Right lung (tissue), 10 donors: ENCODE measurements at places on chromosomes 1 and 21.

DNA sequence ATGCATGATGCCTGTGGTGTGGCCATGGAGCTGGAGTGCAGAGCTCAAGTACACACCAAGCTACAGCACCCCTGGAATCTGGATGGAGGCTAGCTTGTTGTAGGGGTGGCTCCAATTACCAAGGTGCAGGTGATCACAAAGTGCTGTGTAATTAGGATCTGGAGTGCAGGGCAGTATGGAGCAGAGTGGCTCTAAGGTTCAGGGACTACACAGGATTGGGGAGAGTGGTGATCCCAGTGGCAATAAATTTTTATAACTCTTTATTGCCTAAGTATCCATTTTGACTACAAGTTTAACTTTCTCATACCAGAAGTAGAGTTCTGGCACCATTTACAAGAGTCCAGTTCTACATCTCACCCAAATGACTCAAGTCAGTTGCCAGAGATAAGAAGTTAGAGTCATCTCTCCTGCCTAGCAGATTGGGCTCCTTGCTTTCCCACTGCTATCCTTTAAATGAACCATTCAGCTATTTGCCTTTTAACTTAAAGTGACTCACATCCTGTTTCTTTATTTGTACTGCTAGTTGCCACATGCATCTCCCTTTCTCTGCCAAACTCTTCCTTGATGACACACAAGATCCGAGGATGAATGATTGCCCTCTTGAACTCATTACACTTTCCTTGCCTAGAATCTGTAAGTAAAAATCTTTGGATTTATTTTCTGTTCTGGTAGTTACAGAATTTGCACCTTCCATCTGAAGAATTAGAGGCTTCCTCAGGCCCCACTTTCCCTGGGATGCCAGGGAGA, 427.2 kb downstream of the KCNT2 start:
- DNase-seq, result no peak

DNA sequence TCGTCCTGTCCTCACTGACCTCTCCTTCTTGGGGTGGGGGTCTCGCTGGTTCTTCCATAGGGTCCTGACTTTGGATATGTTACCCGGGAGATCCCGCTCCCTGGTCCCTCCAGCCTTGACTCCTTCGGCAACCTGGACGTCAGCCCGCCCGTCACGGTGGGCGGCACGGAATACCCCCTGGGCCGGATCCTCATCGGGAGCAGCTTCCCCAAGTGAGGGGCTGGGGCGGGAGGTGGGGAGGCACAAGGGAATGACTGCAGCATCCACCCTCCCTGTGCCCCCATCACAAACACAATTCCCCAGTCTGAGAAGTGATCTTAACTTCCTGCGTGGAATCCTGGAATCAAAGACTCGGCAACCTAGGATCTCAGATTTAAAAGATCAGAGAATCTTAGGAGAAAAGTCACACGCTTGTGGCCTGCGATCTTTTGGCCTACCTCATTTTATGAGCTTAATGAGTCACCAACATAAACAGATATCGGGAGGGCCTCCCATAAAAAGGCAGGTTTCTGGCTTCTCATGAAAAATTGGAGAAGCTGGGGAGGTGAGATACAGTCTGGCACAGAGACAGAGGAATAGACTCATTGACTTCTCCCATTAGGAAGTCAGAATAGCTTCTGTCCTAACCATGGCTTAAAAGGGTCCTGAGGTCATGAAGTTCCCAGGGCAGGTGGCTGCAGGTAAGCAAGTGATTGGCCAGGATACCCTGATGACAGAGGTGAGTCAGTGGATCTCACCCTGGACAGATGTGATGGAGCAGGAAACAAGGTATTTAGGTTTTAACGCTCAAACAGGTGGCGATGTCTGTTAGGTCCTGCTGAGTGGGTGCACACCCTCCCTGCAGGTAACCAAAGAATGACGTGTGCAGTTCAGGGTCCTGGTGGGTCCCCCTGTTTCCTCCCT, 15.9 kb upstream of the PADI3 start:
- DNase-seq, result no peak

- DNase-seq, result no peak
Observed at GRCh38 chr1:90724926-90725656, 8.0 kb upstream of the BARHL2 start.

DNA sequence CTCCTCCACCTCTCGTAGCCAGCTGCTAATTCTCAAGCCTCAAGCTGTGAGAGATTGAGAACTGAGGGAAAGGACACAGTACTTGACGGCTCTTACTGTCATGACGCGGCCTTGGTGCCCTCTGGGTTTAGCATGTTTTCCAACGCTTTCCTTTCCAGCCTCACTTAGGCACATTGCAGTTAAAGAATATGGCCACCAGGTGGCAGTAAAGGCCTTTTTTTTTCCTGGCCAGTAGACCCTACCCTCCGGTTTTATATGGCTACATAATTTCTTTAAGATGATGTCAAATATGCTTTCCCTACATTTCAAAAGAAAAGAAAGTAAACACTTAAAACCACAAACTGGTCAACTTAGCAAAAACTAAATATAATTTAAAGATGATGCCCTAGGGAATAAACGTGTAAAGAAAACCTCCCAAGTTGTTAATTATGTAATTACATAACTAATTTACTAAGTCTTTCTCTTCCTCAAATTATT, 56.8 kb upstream of the PRDX6 start:
- DNase-seq, result peak; percentile 74

GRCh38 chr1:58718435-58718834, 18.6 kb upstream of the MYSM1 start:
- no peak for DNase-seq

- no peak for DNase-seq
Observed at GRCh38 chr1:92691925-92692324, 93.0 kb downstream of the EVI5 start.

GRCh38 chr21:16563795-16564194, 834.0 kb downstream of the USP25 start:
- DNase-seq, result no peak

DNA sequence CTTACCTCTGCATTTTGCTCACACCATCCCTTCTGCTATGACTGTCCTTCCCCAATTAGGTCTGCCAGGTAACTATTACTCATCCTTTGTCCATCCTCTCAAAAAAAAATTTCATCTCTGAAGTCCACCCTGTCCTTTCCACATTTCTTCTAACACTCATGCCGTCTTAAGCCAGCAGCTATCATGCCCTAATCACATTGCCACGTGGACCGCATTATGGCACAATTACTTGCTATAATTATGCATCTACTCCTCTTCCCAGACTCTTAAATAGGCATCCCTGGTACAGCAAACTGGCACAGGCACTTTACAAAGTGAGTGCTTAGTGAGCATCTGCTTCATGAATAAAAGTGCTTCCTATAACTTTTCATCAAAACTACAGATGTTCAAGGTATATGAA, 295.4 kb upstream of the ESRRG start:
- DNase-seq, result no peak

GRCh38 chr1:208923456-208923855, 660.1 kb upstream of the CAMK1G start:
- DNase-seq, result no peak

- no peak for DNase-seq
Observed at GRCh38 chr1:215767761-215768160, 200.7 kb downstream of the KCTD3 start.

GRCh38 chr1:166164995-166165660, 1.7 kb downstream of the FAM78B start:
- DNase-seq, result peak; percentile 27

GRCh38 chr1:219883400-219884332, 44.7 kb downstream of the SLC30A10 start:
- DNase-seq, result no peak

DNA sequence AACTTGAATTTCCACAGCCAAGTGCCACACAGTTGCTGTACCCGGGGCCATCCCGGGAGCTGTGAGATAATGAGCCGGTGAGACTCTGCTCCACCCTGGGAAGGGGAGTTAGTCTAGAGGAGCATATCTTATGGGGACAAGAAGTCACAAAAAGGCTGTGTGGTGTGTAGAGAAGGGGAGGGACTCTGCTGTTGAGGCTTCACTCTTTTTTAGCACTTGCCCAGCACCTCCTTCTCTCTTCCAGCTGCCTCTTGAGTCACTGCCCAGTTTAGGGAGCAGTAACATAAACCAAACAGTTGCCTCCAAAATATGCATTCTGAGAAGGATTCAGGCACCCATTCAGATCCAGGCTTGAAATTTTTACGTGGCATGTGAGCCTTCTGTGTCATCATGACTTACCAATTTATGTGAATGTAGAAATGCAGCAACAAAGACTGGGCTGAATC, 744 bp upstream of the WDR26 start:
- no peak for DNase-seq

DNA sequence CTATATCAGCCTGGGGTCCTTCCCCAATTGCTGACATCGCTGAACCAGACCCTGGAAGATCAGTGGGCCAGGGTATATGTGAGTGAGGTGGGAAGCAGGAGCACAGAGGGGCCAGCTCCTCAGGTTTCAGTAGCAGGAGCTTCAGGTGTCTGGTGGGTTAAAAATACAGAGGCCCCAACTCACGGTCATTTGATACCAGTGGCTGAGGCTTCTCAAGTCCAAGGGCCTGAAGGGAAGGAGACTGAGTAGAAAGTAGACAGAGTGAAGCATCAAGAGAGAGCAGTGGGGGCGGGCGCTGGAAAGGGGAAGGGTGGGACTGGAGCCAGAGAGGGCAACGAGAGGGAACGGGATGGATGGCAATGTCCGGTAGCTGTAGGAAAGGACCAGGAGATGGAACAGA, 2.0 kb upstream of the CASQ1 start:
- DNase-seq, result no peak

DNA sequence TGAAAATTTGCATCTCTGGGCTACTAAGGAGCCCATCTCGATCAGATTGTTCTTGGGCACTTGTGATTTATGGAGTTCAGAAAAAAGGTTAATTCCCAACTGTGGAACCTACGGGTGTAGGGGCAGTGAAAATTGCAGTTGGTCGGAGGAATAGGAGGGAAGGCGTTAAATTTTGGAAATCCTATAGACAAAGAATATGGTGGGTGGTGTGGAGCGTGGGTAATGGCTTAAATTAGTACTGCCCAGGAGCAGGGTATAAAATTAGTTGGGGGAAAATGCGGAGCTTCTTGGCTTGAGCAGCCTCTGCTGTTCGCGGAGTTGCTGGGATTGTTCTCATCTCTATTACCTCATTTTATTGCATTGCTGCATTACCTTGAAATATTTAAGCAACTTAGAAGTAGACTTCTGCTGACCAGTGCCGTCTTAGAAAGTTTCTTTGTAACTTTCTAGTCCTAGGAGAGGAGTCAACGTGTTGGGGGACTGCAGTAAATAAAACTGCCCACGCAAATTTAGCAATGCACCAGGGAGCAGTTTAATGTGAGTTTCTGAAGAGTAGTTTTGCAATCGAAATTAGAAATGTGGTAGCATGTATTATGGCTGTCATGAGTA, 514 bp downstream of the S1PR1 start:
- DNase-seq, result no peak

DNA sequence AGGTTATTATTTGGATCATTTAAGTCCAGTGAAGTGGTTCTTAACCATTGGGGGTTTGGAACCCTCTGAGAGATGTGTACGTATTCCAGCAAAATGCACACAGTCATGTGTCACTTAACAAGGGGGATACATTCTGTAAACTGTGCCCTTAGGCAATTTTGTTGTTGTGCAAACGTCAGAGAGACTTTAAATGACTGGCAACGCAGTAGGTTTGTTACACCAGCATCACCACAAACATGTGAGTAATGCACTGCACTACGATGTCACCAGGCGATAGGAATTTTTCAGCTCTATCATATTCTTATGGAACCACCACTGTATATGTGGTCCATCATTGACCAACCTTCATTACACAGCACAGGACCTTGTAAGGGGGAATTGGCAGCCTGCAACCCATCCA, 11.9 kb downstream of the AHCYL1 start:
- DNase-seq, result no peak

DNA sequence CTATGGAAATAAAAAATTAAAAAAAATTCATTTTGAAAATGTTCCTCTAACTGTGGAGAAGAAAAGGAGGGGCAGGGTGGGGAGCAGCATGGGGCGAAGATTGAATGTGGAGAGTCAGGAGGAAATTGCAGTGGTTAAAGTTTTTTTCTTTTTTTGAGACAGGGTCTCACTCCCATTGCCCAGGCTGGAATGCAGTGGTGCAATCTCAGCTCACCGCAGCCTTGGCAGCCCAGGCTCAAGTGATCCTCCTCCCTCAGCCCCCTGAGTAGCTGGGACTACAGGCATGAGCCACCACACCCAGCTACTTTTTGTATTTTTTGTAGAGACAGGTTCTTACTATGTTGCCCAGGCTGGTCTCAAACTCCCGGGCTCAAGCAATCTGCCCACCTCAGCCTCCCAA, 67.6 kb downstream of the ADSS2 start:
- no peak for DNase-seq

DNA sequence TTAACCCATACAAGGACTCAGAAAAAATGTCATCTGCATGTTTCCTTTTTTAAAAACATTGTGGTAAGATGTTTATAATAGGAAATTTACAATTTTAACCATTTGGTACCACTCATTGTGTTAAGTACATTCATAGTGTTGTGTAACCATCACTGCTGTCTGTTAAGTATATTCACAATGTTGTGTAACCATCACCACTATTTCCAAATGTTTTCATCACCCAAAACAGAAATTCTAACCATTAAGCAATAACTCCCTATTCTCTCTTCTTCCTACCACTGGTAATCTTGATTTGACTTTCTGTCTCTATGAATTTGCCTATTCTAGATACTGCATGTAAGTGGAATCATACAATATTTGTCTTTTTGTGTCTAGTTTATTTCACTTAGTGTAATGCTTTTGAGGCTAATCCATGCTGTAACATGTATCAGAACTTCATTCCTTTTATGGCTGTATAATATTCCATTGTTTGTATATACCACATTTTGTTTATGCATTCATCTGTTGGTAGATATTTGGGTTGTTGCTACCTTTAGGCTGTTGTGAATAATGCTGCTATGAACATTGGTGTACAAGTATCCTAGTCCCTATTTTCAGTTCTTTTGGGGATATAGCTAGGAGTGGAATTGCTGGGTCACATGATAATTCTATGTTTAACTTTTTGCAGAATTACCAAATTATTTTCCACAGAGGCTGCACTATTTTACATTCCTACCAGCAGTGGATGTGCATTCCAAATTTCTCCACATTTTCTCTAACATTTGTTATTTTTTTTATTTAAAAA, 14.1 kb downstream of the HIPK1 start:
- no peak for DNase-seq

GRCh38 chr1:246875041-246876026, 56.4 kb downstream of the AHCTF1 start:
- DNase-seq, result no peak

- DNase-seq, result no peak
Observed at GRCh38 chr1:4253935-4254334, 353.9 kb upstream of the C1orf174 start.

DNA sequence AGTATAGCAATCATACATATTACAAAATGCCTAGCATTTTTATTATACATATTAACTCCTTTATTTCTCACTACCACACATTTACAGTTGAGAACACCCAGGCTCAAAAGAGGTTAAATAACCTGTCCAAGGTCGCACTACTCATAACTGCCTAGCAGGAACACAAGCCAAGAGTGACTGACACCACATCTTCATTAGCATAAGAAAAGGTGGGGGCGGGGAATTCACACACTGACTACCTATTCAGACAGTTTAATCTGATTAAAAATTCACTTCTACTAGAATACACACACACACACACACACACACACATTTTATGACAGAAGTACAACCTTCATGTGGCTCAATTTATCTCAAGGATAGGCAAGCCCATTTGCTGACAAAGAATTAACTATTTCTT, 77.8 kb upstream of the CACHD1 start:
- no peak for DNase-seq
